ENCODE measurements at places on chromosomes 4 and X.

GRCh38 chr4:47819178-47819577 is 18.7 kb downstream of the CORIN start:
- no peak overlapping the region for H3K27ac ChIP-seq
- DNase-seq: no peak
- H3K4me1 ChIP-seq: no peaks in the 10 kb centered on the region
- H3K4me3 ChIP-seq: no peak overlapping the region
- H3K36me3 ChIP-seq: no peaks in the 10 kb centered on the region

DNA sequence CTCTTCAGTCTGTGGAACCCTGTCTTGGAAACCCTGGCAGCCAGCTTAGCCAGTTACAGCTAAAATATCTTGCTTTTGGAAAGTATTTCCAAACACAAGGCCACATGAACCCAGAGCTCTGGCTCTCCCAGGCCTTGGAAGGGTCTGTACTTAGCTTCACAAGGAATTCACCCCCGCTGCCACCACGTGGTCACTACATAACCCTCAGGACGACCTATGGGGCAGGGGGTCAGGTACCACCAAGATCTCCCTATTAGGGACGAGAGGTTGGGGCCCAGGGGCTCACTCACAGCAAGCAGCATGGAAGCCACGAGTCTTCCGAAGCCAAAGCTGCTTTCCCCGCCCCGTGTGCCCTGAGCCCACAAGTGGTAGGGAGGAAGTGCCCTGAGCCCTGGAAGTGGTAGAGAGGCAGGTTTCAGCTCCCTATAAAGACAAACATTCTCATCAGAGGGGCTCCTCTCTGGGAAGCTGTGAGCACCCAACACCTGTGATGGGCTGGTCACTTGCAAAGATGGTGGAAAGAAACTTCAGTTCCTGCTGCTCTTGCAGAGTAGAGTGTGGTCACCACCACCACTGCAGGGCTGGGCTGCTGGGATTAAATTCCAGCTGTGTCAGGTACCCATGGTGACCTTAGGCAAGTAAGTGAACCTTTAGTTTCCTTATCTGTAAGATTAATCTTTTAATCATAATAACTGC is 4.7 kb upstream of the JAKMIP1 start:
- no peaks in the 10 kb centered on the region for H3K4me1 ChIP-seq
- no peaks in the 10 kb centered on the region for H3K36me3 ChIP-seq
- no peak overlapping the region for H3K27ac ChIP-seq
- H3K27me3 ChIP-seq: peaks cover 14% of the 10 kb centered on the region

DNA sequence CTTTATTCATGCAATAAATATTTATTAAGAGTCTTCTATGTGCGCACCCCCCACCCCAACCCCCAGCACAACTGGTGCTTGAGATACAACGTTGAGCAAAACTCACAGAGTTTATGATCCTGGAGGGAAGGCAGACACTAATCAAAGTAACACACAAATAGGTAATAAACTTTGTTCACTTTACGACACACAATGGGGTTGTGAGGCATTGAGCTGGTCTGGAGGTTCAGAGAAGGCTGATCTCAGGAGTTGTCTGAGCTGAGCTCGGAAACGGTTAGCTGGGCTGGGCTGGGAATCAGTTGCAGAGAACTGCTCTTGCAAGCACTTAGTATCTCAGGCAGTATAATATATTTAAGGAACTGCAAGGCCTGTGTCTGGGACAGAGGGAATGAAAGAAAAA is 238.5 kb downstream of the SCFD2 start:
- no peak overlapping the region for H3K27ac ChIP-seq
- no peak for DNase-seq
- no peak overlapping the region for H3K4me3 ChIP-seq
- H3K27me3 ChIP-seq: no peaks in the 10 kb centered on the region

DNA sequence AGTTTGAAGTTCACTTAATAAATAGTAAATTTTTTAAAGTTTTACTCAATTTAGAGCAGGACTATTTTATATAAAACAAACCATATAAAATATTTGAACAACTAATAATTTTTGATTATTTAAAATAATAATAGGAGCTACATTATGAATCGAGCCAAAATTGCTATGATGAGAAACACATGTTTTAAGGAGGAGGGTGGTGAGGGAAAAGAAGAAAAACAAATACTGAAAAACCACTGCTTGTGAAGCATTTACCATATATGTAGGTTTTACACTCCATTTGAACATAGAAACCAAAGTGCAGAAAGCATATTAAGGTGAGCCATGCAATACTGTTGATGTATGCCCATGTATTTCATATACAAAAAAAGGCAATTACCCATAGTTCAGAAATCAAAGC is 448.9 kb downstream of the FSTL5 start:
- no peak overlapping the region for H3K4me3 ChIP-seq
- H3K27me3 ChIP-seq: no peaks in the 10 kb centered on the region
- DNase-seq: no peak
- H3K36me3 ChIP-seq: no peaks in the 10 kb centered on the region

DNA sequence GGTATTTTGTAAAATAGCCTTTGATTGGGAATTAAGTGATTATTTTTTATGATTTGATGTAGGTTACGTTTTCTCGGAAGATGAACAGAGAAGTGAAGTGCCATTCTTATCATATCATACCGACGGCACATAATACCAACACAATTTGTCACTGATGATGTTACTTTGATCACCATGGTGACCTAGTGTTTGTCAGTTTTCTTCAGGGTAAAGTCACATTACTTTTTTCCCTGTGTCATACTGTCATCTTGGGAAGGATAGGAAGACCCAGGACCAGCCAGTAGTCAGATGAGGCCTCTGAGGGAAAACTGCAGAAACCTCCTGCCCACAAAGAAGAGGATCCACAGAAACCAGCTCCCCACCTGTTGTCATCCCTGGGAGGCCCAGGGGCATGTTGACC is 1.3 kb upstream of the MAGEC1 start:
- H3K4me3 ChIP-seq: no peak overlapping the region
- no peaks in the 10 kb centered on the region for H3K27me3 ChIP-seq
- H3K27ac ChIP-seq: no peak overlapping the region
- no peaks in the 10 kb centered on the region for H3K36me3 ChIP-seq
- DNase-seq: no peak
- H3K4me1 ChIP-seq: no peaks in the 10 kb centered on the region

GRCh38 chr4:6198278-6198677 is 2.1 kb downstream of the JAKMIP1 start:
- DNase-seq: no peak
- no peaks in the 10 kb centered on the region for H3K36me3 ChIP-seq
- H3K4me3 ChIP-seq: no peak overlapping the region
- no peaks in the 10 kb centered on the region for H3K4me1 ChIP-seq

DNA sequence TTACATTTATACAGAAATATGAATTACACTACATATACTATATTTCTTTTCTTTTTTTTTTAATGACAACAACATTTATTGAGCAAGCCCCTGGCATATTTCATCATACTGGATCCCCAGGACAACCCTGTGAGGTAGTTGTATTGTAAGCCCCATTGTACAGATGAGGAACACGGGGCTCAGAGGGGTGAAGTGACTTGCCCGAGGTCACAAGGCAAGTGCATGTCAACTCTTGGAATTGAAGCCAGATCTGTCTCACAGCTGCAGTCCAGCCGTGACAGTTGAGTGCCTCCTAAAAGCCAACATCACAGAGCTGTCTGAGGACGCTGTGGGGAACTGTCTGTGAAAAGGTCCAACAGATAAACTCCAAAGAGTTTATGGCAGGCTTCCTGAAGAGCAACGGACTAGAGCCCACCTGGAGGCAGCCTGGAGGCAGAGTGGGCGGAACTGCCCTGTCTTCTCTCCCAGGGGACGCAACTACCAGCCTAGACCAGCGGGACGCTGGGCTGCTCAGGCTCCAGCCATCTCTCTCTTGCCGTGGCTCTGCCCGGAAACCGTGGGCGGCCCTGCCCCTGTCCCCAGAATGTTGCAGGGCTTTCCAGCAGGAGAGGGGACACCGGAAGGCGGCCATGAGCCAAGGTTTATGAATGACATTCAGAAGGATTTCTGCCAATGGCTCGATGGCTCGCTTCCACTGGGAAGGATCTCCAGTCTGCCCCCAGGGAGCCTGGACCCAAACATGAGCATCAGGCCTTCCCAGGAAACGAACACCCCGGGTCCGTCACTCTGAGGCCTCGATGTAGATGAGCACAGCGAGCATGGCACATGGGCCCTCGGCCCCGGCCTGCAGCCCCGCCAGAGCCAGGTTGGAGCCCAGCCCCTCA is 50.1 kb downstream of the CFAP299 start:
- H3K36me3 ChIP-seq: no peaks in the 10 kb centered on the region
- H3K27me3 ChIP-seq: no peaks in the 10 kb centered on the region
- no peak overlapping the region for H3K27ac ChIP-seq
- no peak for DNase-seq
- H3K4me1 ChIP-seq: no peaks in the 10 kb centered on the region

DNA sequence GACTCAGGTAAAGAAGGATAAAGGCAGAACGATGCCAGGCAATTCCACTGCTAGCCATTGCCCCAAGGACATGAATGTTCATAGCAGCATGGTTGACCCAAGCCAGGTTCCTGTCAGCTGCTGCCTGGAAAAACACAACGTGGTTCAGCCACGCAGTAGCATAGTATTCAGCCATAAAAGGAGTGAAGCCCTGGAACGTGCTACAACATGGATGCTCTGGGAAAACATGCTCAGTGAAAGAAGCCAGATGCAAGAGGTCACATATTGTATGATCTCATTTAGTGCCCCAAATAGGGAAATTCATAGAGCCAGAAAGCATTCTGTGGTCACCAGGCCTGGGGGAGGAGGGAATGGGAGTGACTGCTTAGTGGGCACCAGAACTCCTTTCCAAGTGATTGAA is 129.8 kb downstream of the GPR143 start:
- no peak overlapping the region for H3K27ac ChIP-seq
- H3K4me3 ChIP-seq: no peak overlapping the region
- DNase-seq: no peak
- H3K27me3 ChIP-seq: no peaks in the 10 kb centered on the region
- H3K36me3 ChIP-seq: no peaks in the 10 kb centered on the region
- no peaks in the 10 kb centered on the region for H3K4me1 ChIP-seq

GRCh38 chrX:108285356-108285755 is 152.9 kb downstream of the COL4A6 start:
- H3K4me1 ChIP-seq: no peaks in the 10 kb centered on the region
- no peaks in the 10 kb centered on the region for H3K36me3 ChIP-seq
- no peak overlapping the region for H3K4me3 ChIP-seq

GRCh38 chr4:75698963-75699228 is 25.5 kb upstream of the USO1 start:
- no peak overlapping the region for H3K4me3 ChIP-seq
- no peaks in the 10 kb centered on the region for H3K4me1 ChIP-seq
- no peaks in the 10 kb centered on the region for H3K36me3 ChIP-seq
- H3K27ac ChIP-seq: no peak overlapping the region

- DNase-seq: no peak
- H3K27ac ChIP-seq: no peak overlapping the region
- no peak overlapping the region for H3K4me3 ChIP-seq
- H3K27me3 ChIP-seq: no peaks in the 10 kb centered on the region
These were observed 468.3 kb upstream of the BOD1L1 start for GRCh38 chr4:14095831-14096230.

DNA sequence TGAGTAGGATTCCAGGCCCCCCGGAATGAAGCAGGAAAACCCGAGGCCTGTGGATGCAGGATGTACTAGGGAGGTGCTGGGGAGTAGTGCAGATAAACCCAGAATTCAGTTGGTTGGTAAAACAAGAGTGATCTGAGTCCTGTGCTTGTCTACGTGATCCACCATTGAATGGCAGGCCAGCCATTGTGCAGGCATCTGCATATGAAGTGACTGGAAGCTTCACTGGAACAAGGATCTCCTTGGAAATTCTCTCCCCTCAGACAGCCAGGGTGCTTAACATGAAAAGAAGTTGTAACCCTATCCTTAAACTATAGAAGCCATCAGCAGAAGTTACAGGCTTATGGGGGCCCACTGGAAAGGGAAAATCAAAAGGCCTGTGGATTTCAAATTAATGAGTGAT is 656 bp upstream of the GSPT2 start:
- DNase-seq: no peak
- no peak overlapping the region for H3K4me3 ChIP-seq
- peaks cover 6% of the 10 kb centered on the region for H3K27me3 ChIP-seq
- no peak overlapping the region for H3K27ac ChIP-seq
- H3K4me1 ChIP-seq: no peaks in the 10 kb centered on the region
- H3K36me3 ChIP-seq: no peaks in the 10 kb centered on the region

DNA sequence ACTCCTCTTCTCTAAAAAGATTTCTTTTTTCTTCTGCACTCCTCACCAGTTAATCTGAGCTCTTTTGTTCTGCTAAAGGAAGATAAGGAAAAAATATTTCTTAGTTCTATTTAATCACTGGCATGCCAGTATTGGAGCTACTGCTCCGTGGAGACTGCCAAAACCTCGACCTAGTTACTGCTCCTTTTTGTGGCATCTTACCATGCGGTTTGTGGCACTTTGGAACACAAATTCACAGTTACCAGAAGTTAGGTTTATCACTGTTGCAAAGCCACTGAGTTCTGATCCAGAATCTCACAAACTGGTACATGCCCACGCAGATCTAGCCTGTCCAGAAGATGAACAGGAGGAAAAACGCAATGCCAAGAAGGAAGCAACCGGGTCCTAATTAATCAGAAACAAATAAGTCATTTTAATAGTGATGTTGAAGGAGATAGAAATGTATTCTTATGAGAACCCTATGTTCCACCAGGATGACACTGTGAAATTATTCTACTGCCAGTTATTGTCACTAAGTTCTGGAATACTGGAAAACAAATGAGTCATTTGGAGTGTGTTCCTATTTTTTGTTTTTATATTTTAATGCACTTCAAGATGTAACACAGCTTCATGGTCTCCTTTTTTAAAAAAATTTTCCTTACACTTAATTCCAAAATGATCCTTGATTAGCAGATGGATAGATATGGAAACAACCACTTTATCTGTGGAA is 106.7 kb upstream of the GK2 start:
- H3K27me3 ChIP-seq: peaks cover under 1% of the 10 kb centered on the region
- no peak overlapping the region for H3K4me3 ChIP-seq
- H3K27ac ChIP-seq: no peak overlapping the region
- H3K4me1 ChIP-seq: no peaks in the 10 kb centered on the region
- no peak for DNase-seq

DNA sequence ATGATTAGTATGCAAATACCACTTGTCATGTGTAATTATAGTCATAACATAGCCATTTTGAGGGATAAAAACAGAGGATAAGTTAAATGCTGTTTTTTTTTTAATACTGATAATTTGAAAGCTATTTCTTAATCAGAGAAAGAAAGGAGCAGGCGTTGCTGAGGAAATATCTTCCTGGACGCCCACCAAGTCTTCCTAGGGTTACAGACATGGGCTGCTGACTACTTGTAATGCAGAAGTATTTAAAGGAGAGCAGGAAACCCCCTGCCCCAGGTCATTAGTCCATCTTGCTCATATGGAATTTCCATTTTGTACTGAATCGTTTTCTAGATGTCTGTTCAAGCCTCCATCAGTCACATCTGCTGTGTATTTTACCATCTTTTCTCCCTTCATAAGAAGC is 176.2 kb downstream of the ADGRL3 start:
- no peak overlapping the region for H3K27ac ChIP-seq
- no peak for DNase-seq
- H3K4me3 ChIP-seq: no peak overlapping the region
- H3K36me3 ChIP-seq: no peaks in the 10 kb centered on the region
- peaks cover 27% of the 10 kb centered on the region for H3K4me1 ChIP-seq
- H3K27me3 ChIP-seq: no peaks in the 10 kb centered on the region

- H3K27me3 ChIP-seq: no peaks in the 10 kb centered on the region
- H3K4me1 ChIP-seq: peaks cover 30% of the 10 kb centered on the region
- DNase-seq: no peak
- H3K4me3 ChIP-seq: no peak overlapping the region
These were observed 2.4 kb downstream of the SRD5A3 start for GRCh38 chr4:55348466-55348865.

GRCh38 chrX:110006821-110007375 is 4.0 kb downstream of the TMEM164 start:
- no peaks in the 10 kb centered on the region for H3K36me3 ChIP-seq
- peaks cover 4% of the 10 kb centered on the region for H3K4me1 ChIP-seq
- H3K27me3 ChIP-seq: no peaks in the 10 kb centered on the region
- no peak overlapping the region for H3K27ac ChIP-seq
